RWPE2 (cell line): ENCODE measurements at places on chromosomes 11 and 22.

DNA sequence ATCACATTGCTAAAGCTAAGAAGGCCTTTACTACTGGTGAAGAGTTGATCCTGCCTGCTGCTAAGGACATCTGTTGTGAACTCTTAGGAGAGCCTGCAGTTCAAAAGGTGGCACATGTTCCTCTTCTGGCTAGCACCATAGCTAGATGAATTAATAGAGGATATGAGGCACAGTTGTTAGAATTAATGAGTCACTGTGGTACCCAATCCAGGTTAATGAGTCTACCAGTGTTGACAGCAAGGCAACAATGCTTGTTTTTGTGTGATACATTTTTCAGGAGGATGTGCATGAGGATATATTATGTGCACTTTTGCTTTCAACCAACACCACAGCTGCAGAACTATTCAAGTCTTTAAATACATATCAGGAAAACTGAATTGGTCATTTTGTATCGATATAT is 12.0 kb downstream of the C11orf58 start:
- no peaks in the 10 kb centered on the region for H3K27me3 ChIP-seq
- H3K36me3 ChIP-seq, result peaks cover 94% of the 10 kb centered on the region
- no peak for DNase-seq

DNA sequence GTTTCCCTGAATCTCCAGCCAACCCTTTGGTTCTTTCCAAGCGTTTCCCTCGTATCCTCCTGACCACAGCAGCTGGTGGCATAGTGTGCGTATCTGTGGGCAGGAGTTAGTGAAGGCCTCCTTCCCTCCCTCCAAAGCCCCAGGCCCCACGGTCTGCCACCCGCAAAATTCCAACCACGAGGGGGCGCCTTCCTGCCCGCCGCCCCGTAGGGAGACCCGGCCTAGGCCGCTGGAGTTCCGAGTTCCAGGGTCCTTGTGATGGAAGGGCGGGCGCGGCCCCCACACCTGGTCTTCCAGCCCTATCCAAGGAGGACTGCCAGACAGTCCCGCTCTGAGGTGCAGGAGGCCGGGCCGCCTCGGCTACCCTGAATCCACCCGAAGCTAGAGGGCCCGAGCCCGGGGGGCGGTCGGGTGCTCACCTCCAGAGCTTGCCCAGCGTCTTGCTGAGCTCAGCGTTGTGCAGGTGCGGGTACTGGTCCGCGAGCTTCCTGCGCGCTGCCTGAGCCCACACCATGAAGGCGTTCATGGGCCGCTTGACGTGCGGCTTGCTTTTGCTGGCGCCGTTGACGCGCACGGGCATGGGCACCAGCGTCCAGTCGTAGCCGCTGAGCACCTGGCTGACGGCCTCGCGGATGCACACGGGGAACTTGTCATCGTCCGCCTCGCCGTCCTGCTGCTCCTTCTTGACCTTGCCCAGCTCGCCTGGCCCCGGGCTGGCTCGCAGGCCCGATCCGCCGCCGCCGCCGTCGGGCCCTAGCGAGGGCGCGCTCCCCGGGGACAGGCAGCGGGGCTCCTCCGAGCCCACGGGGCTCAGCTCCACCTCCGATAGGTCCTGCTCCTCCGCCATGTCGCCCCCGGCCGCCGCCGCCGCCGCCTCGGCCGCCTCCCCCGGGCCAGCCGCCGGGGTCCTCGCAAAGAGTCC is 1.2 kb downstream of the SOX10 start:
- H3K4me1 ChIP-seq, result no peaks in the 10 kb centered on the region
- no peak overlapping the region for H3K4me3 ChIP-seq
- no peaks in the 10 kb centered on the region for H3K36me3 ChIP-seq
- no peak for DNase-seq

GRCh38 chr11:2390091-2390724 is 10.3 kb upstream of the TSSC4 start:
- H3K27ac ChIP-seq, result peak overlapping the region; percentile 8
- H3K4me1 ChIP-seq, result peaks cover 12% of the 10 kb centered on the region
- H3K27me3 ChIP-seq, result no peaks in the 10 kb centered on the region
- DNase-seq, result no peak
- H3K4me3 ChIP-seq, result no peak overlapping the region

DNA sequence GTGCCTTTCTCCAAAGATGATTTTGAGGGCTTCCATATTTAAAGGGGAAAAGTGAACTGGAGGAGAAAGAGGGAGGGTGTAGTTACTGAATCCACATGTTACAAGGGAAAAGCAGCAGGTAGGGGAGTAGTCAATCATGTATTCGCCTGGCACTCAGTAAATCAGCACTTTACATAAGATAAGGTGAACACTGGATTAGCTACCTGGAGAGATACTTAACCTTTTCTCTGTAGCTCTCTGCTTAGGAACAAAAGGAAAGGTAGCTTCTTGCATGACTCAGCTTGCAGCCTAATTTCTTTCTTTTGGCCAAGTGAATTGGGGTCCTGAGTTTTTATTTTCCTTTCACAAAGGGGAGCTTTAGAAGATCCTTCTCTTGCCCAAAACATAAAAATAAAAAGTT is 43.3 kb upstream of the PHF21B start:
- H3K4me3 ChIP-seq, result no peak overlapping the region
- H3K27ac ChIP-seq, result no peak overlapping the region
- H3K36me3 ChIP-seq, result no peaks in the 10 kb centered on the region
- no peak for DNase-seq
- peaks cover 37% of the 10 kb centered on the region for H3K27me3 ChIP-seq

GRCh38 chr11:120074076-120074475 is 63.8 kb downstream of the TRIM29 start:
- no peaks in the 10 kb centered on the region for H3K4me1 ChIP-seq
- H3K27ac ChIP-seq, result no peak overlapping the region
- no peaks in the 10 kb centered on the region for H3K27me3 ChIP-seq
- H3K4me3 ChIP-seq, result no peak overlapping the region
